ENCODE measurements at places on chromosomes 16 and 17.

- no peaks in the 10 kb centered on the region for H3K4me1 ChIP-seq
- no peak for DNase-seq
- peak within 1 kb of the TSS; percentile 42 for H3K27ac ChIP-seq
- peak within 1 kb of the TSS; percentile 9 for H3K4me3 ChIP-seq
- no peaks in the 10 kb centered on the region for H3K36me3 ChIP-seq
- H3K27me3 ChIP-seq: peaks cover 6% of the 10 kb centered on the region
Observed at GRCh38 chr17:63931981-63932561, at the start of gene CD79B. TSS of gene CD79B (minus strand) at chr17:63932331. CDS start at chr17:63932261, 70 bp downstream.

GRCh38 chr17:50396261-50397110 is 837 bp downstream of the LRRC59 start:
- peaks cover 38% of the 10 kb centered on the region for H3K36me3 ChIP-seq
- H3K27ac ChIP-seq: peak overlapping the region; percentile 96
- no peaks in the 10 kb centered on the region for H3K27me3 ChIP-seq
- DNase-seq: peak; percentile 83
- H3K4me3 ChIP-seq: peak overlapping the region; percentile 98

GRCh38 chr16:23060458-23061320 is 88.6 kb downstream of the USP31 start:
- H3K4me1 ChIP-seq: no peaks in the 10 kb centered on the region
- H3K4me3 ChIP-seq: no peak overlapping the region
- no peaks in the 10 kb centered on the region for H3K27me3 ChIP-seq
- peak; percentile 79 for DNase-seq
- no peaks in the 10 kb centered on the region for H3K36me3 ChIP-seq
- H3K27ac ChIP-seq: no peak overlapping the region

DNA sequence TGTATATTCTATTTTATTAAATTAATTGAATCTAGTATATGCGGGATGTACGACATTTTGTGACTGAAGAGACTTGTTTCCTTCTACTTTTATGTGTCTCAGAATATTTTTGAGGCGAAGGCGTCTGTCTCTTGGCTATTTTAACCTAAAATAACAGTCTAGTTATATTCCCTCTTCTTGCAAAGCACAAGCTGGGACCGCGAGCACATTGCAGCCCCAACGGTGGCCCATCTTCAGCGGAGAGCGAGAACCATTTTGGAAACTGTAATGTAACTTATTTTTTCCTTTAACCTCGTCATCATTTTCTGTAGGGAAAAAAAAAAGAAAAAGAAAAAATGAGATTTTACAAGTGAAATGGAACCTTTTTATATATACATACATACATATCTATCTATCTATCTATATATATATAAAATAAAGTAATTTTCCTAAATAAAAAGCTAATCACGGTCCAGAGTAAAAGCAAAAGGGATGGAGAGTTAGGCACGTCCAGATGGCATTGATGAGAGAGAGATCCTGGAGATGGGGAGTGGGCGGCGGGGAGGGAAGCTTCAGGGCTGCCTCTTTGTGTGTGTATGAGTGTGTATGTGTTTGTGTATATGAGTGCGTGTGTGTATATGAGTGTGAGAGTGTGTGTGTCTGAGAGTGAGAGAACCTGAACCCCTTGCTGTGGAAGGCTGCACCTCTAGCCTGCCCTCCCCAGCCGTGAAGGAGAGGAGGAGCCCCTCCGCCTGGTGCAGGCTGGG is 7.5 kb upstream of the ABCC3 start:
- no peak overlapping the region for H3K27ac ChIP-seq
- H3K36me3 ChIP-seq: no peaks in the 10 kb centered on the region
- DNase-seq: no peak
- H3K27me3 ChIP-seq: no peaks in the 10 kb centered on the region
- no peak overlapping the region for H3K4me3 ChIP-seq

GRCh38 chr16:17350207-17350606 is 120.6 kb downstream of the XYLT1 start:
- no peak for DNase-seq
- H3K36me3 ChIP-seq: no peaks in the 10 kb centered on the region

GRCh38 chr16:17347624-17348023 is 123.1 kb downstream of the XYLT1 start:
- H3K27me3 ChIP-seq: no peaks in the 10 kb centered on the region
- H3K4me1 ChIP-seq: peaks cover 63% of the 10 kb centered on the region
- no peak overlapping the region for H3K4me3 ChIP-seq

DNA sequence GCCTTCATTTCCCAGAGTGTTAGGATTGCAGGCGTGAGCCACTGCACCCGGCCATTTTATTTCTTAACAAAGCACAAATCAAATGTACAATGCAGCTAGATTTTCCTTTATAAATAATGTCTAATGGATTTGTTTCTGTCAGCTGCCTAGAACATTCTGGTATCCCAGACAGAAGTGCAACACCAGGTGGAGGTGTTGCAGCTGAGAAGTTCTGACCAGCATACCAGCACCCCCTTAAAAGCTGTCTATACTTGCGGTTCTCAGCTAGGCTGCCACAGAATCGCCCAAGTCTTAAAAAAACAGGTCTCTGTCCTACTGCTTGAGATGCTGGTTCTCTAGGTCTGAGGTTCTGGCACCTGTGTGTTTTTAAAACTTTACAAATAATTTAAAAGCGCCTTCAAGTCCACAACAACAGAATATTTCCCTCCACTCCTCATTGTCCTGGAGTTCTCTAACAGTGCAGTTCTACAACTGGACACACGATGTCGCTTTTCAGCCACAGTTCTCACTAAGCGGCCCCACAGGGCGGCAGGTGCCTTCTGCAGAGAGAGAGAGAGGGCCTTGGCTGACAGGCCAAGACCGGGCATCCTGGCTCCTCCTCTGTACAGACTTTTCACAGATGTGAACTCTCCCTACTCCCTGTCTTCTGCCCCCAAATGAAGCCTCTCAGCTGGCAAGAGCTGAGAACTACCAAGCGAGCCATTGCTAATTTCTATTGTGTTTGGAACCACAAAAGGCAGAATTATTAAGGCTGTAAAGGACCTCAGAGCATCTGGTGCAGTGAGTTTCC is 32.6 kb upstream of the MEOX1 start:
- H3K27ac ChIP-seq: no peak overlapping the region
- peaks cover 10% of the 10 kb centered on the region for H3K4me1 ChIP-seq
- no peak overlapping the region for H3K4me3 ChIP-seq
- no peaks in the 10 kb centered on the region for H3K36me3 ChIP-seq
- peaks cover 6% of the 10 kb centered on the region for H3K27me3 ChIP-seq

Measured in stomach (tissue), 19 donors.